ENCODE measurements at places on chromosomes 3 and 15.

GRCh38 chr3:71825551-71826283 lies 40.8 kb upstream of the PROK2 start:
- DNase-seq: no peak

- no peak for DNase-seq
Measured at GRCh38 chr3:139213936-139214335, 129.9 kb upstream of the MRPS22 start.

DNA sequence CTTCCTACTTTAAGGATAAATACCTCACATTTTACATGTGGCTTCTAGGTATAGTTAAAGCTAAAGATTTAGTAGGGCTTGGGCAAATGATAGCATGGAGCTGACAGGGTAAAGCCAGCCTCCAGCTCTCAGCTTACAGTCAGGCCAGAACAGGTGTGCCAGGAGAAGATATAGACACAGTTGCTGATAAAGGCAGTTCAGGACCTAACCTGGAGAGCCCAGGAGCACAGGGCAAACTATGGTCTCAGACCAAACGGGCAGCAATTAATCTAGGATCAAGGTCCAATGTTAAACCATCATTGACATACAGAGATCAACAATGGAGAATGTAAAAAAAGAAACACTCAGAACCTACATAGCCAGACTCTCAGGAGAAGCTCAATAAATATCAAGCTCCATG lies 4.0 kb downstream of the WDR49 start:
- no peak for DNase-seq

DNA sequence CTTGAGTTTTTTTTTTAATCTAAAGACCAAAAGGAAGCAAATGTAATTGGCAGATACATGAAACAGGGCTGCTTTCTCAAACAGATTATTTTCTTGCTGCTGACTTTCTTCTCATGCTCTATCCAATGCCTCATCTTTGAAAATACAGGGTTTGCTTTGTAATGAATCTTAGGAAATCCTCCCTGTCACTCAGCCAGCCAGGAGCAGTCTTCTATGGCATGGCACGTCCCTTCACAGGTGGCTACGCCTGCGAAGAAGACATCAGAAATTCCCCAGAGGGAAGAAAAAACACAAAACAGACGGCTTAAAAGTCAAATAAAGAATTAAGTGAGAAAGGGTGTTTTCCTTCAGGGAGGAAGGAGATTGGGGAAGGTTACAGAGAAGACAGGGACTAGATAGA lies 242.5 kb downstream of the IGSF11 start:
- no peak for DNase-seq

GRCh38 chr3:33134026-33134625 lies 20.3 kb downstream of the CRTAP start:
- DNase-seq: no peak
